ENCODE measurements at places on chromosomes 5 and 9.

- no peak for DNase-seq
Measured at GRCh38 chr5:154861946-154862345, 3.5 kb downstream of the CNOT8 start.

DNA sequence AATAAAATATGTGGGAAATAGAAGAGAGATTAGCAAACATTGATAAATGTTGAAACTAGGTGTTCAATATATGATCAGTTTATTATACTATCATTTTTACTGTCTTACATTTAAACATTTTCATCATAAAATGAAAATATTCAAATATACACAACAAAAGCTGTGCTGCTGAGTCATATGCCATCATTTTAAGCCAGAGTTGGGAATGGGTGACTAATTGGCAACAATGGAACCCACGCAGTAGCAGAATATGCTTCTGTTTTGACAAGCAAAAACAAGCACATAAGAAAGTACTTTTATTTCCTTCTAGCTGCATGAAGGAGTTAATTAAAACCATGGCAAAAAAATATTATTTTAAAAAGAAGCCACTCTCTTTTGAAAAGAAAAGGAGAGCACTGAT is 340.0 kb upstream of the EDIL3 start:
- DNase-seq = peak; percentile 58

DNA sequence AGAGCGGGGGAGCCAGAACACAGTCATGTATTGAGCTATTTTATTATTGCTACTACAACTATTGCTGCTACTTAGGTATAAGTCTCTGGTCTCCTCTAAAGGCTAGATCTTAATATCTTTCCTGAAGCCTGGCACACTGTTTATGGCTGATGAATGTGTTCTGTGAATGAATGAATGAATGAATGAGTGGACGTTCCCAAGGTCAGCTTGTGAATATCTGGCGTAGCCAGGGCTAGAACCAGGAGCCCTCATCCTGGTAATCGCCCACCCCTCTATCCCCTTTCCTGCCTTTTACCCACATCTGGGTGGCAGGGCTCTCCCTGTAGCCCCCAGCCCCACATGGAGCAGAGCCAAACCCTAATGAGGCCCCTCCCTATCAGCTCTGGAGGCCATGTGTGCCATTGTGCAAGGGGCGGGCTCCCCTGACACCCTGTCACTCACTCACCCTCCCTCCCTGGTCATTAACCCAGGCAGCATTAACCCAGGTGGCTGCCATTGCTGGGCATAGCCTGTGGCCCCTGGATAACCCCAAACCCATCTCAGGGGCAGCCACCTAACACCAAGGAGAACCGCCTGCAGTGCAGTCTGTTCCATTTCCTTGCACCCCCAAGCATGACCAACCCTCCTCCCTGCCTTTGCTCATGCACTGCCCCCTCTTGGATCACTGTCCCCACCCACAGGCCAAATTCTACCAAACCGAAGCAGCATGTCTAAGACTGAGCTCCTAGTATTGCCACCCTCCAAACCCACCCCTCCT is 2.0 kb upstream of the AKNA start:
- no peak for DNase-seq

- DNase-seq = no peak
Measured at GRCh38 chr9:7300484-7300883, 499.1 kb downstream of the DMAC1 start.

DNA sequence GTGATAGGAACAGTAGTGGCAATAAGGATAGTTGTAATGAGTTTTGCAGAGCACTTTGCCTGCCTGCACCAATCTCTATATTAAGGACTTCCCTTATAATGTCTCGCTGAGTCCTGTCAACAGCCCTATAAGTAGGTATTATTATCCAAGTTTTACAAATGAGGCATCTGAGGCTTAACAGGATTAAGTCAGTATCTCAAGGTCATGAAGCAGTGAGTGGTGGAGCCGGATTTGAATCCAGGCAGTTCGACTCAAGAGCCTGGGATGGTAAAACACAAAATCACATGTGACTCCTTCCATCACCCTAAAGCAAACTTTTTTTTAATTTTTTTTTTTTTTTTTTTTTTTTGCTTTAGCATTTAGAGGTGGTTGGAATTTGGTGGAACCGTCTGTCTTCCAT is 59.0 kb upstream of the RARS1 start:
- DNase-seq = no peak

GRCh38 chr5:139335811-139336210 is 5.8 kb upstream of the PAIP2 start:
- DNase-seq = no peak

GRCh38 chr5:134133188-134133994 is 18.9 kb downstream of the TCF7 start:
- no peak for DNase-seq

GRCh38 chr5:133895979-133896845 is 72.2 kb downstream of the C5orf15 start:
- DNase-seq = no peak

- no peak for DNase-seq
Measured at GRCh38 chr5:122844136-122844909, 1.1 kb upstream of the SNX24 start.

All from fibroblast of upper back skin (primary cell).